CD4-positive, alpha-beta T cell treated with Interferon alpha-2 for 1 hour (primary cell): ENCODE measurements at places on chromosomes 7 and 10.

DNA sequence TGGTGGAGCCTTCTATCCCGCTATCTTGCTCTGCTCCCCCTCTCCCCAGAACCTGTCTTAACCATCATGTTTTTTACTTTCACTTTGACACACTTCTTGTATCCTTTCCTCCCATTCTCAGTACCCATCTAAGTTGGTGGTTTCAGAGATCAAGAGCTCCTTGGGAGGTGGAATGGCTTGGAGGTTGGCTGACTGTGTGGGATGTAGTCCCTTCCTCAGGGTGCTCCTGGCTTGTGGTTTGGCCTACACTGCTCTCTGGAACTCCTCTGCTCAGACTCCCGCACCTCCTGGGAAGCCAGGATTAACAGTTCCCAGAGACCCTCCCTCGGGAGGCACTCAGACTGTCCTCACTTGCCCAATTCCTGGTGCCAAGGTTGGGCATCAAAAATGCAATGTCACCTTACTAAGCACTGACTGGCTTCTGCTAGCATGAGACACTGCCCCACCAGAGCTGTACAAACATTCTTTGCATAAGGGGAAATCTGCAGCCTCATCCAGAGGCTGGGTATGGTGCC is 93.1 kb upstream of the NAMPT start:
- no peak for DNase-seq

DNA sequence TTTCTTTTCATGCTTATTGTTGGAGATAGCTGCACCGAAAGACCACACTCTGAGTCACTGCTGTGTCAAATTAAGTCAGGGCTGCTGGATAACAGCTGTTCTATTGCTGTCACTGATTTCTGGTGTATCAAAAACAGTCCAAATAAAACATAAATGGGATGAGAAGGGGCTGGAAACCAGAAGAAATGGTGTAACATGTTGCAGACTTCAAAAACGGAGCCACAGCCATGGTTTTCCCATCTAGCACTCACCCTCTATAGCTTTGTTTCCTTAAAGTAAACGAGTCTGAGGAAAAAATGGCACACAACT is 103.3 kb upstream of the DIP2C start:
- no peak for DNase-seq

GRCh38 chr10:61160253-61160652 is 216.3 kb upstream of the RHOBTB1 start:
- DNase-seq = no peak

DNA sequence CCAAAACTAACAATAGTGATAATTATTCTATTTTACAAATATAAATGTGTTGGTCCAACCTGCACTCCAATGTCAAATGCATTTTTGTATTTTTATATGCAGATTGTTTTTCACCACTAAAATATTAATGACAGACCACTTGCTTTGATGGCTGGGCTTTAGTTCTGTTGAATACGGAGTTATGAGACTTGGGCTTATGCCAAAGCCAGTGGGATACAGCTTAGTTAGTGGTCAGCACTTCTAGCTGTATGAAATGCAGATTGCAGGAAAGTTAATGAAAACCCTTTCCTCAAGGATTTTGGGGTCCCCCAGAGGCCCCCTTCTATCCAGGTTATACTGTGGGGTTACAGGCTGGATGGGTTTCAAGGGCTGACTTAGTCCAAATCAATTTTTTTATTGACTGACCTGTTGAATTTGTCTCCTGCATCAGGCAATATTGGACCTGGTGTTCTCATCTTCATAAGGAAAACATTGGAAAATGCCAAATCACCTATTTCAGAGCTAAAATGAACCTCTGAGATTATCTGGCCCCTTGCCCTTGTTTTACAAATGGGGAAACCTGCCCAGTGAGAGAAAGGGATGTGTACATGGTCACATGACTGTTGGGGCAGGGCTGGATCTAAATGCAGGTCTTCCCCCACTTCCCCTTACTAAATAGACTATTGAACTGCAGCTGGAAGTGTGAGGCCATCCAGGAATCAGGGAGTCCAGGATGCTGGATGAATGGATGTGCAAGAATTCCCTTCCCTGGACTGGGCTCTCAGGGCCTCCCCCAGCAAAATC is 1085.3 kb downstream of the KCNMA1 start:
- DNase-seq = no peak

GRCh38 chr10:14385596-14386593 is 55.2 kb upstream of the FRMD4A start:
- DNase-seq = no peak

GRCh38 chr10:59229441-59229840 is 53.0 kb downstream of the PHYHIPL start:
- no peak for DNase-seq

- no peak for DNase-seq
Observed at GRCh38 chr7:7176406-7177043, 5.8 kb upstream of the C1GALT1 start.

- no peak for DNase-seq
Observed at GRCh38 chr7:149477494-149478443, 16.9 kb upstream of the ZNF777 start.

- no peak for DNase-seq
Observed at GRCh38 chr7:88101769-88102168, 118.1 kb downstream of the SRI start.

GRCh38 chr10:32146166-32146565 is 89.9 kb upstream of the KIF5B start:
- no peak for DNase-seq
